MCF 10A (cell line): ENCODE measurements at places on chromosomes 2 and 18.

DNA sequence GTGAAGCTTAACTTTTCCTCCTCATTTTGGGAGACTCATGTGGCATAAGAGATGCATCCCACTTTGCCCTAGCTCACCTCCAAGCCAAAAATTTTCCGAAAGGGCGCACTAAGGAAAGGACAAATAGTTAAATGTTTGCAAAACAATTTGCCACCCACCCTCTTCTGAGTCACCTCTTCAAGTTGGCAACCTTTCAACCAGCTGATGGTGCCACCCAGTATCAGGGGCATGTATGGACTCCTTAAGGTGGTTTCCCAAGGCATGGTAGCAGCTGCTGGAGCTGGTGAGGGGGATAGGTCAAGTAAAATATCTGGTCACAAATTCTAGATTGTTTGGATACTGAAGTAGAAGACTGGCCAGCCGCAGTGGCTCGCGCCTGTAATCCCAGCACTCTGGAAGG lies 17.2 kb upstream of the ITGAV start:
- peak; percentile 92 for DNase-seq

- no peak for DNase-seq
Measured at GRCh38 chr18:6022074-6022444, 126.7 kb upstream of the TMEM200C start.

DNA sequence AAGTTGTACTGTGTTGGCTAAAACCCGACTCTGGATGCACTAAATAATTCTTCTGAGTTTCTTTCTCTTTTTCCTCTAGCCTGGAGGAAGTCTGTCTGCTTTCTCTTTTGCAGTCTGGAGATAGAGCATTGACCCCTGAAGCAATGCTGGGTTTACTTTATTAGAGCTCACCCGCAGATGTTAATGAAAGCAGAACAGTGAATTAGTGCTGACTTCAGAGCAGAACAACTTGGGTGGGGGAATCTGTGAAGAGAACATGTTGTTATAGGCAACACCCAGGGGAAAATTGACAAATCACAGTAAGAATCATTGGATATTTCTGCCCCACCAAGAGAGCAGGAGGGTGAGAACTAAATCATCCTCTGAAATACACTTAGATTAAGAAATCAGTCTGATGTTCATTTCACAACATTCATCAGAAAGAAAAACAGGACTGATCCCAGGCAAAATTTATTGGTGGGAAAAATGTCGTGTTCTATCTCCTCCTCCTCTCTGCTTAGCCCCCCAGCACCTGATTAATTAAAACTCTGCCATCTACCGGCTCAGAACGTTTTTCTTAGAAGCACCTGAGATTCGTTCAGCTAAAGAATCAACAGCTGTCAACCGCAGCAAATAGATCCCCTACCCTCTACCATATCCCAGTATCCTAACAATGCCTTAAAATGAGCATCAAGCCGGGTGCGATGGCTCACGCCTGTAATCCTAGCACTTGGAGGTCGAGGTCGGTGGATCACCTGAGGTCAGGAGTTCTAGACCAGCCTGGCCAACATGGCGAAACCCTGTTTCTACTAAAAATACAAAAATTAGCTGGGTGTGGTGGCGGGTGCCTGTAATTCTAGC lies 165.1 kb downstream of the FMNL2 start:
- peak; percentile 69 for DNase-seq

DNA sequence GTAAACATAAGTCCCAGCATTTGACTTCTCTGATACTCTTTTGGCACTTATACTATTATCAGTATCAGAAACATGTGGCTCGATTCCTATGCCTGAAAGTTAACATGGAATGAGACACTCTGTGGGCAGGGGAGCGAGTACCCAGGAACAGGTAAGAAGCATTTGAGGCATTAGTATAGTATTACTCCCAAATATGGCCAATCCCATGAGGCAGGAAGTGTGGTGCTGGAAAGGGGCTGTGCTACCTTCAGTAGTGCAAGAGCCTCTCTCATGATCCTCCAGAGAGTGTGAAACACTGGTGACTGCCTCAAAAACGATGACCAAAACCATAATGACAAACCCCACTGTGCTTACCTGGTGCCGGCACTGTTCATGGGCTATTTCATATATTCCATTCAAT lies 415.1 kb downstream of the SOX11 start:
- DNase-seq = no peak

DNA sequence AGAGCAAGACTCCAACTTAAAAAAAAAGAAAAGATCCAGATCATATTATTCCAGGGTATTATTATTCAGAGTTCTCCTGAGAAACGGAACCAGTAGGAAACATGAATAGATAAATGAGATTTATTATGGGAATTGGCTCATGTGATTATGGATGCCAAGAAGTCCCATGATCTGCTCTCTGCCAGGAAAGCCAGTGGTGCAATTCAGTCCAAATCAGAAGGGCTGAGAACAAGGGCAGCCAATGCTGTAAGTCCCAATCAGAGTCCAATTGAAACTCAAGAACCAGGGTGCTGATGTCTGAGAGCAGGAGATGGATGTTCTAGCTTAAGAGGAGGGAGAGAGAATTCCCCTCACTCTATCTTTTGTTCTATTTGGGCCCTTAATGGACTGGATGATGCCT lies 7.8 kb downstream of the SCYGR2 start:
- no peak for DNase-seq

- no peak for DNase-seq
Measured at GRCh38 chr18:11042247-11042646, 107.1 kb downstream of the PIEZO2 start.

DNA sequence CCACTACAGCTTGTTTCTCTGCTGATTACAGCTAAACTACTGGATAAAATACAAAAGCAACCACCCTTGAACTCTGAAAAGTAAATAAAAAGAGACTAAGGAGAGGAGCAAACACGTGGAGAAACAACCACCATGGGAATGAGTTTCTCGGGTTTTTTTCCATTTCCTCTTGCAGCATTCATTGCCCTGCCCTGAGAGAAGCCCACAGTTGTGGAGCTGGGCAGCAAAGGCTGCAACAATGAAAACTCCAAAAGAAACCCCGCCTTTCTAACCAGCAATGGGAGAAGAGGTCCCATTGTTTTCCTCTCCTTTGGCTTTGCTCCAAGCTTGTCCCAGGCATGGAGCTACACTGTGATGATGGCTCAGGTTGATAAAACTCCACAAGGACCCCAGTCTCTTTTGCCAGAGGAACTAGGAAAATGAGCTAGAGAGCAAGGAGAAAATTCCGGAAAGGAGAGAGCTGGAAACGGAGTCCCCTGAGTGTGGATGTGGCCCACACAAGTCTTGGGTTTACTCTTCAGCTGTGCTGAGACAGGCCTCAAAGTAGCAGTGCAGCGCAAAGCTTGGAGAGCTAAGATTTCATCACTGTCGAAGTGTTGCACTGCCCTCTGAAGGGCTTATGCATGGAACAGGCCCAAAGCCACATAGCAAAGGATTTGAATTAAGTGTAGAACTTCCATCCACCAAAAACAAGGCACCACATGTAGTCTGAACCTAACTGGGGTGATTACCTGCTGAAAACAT lies 20.9 kb downstream of the NAPG start:
- DNase-seq = no peak

GRCh38 chr2:101111917-101112771 lies 39.0 kb downstream of the TBC1D8 start:
- peak; percentile 56 for DNase-seq

GRCh38 chr2:8409461-8410260 lies 272.2 kb upstream of the ID2 start:
- DNase-seq = no peak

- DNase-seq = peak; percentile 45
Measured at GRCh38 chr2:72999729-73000725, 71.5 kb downstream of the SFXN5 start.

DNA sequence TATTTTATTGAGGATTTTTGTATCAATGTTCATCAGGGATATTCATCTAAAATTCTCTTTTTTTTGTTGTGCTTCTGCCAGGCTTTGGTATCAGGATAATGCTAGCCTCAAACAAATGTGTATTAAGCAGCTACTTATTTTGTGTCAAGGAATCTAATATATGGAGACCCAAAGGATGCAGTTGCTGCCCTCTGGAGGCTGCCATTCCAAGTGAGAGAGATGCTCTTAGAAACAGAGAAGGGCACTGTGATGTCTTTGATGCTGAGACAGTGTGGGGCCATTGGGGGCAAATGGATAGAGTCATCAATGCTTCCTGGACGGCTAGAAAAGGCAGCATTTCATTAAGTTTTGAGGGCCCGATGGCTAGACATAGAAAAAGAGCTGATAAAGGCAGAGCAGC lies 292.6 kb downstream of the SETBP1 start:
- peak; percentile 22 for DNase-seq

GRCh38 chr2:65638443-65638842 lies 206.0 kb upstream of the SPRED2 start:
- DNase-seq = no peak

DNA sequence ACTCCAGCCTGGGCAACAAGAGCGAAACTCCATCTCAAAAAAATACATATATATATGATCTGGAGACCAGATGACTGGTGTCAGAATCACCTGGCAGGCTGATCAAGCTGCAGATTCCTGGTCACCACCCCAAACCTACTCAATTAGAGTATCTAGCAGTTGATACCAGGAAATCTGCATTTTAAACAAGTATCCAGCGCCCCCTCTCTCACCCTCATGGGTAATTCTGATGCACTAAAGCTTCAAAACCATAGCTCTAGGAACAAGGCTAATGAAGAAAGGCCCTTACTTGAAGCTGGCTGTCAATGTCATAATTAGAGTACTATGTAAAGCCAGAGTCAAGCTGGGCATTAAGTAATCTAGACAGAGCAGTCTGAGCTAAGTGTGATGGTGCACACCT lies 25.0 kb upstream of the PCBP1 start:
- peak; percentile 16 for DNase-seq

DNA sequence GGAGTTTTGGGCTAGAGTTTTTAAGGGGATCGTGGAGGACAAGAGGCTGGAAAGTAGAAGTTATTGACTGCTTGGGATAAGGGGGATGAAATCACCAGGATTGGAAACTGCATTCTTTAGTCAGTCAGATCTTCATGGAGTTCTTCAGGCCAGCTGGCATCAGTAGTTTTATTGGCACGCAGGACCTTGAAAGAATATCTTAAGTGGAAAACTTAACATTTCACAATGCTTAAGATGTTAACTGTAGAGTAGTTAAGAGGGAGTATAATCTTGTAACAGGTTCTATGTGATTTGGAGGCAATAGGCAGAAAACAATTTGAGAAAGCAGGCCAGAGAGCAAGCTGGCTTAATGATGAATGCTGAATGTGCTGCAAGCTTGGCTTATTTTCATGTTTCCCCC lies 300.4 kb upstream of the KCNH7 start:
- no peak for DNase-seq

- peak; percentile 56 for DNase-seq
Measured at GRCh38 chr18:8771930-8772329, 66.6 kb downstream of the MTCL1 start.

- DNase-seq = peak; percentile 79
Measured at GRCh38 chr2:37982147-37982582, 57.1 kb downstream of the RMDN2 start.

GRCh38 chr2:27178469-27178868 lies 29.7 kb downstream of the TCF23 start:
- no peak for DNase-seq

- DNase-seq = no peak
Measured at GRCh38 chr2:157443795-157444640, at the start of gene CYTIP. CYTIP (minus strand) TSS chr2:157444089; CDS start chr2:157444020, 69 bp downstream.

DNA sequence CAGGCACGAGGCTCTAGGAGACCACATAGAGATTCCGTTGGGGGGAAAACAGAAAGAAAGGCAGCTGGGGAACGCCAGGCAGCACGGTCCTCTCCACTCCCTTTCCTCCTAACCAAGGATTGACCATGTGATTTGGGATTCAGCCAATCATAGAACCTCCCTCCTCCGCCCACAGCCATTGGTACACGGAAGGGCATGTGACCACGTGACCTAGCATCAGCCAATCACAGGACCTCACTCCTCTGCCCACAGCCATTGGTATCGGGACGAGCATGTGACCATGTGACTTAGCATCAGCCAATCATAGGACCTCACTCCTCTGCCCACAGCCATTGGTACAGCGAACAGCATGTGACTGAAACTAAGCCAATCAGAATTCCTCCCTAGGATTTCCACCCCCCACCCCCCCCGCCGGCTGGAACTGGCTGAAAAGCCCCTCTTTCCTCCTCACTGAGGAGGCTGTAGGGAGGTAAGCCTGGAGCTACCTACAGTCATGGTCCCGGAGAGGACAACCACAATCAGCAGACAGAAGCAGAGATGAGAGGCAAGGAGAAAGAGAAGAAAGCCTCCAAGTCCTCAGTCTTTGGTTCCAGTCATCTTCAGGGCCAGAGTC lies 7.6 kb downstream of the SERPINE2 start:
- no peak for DNase-seq

DNA sequence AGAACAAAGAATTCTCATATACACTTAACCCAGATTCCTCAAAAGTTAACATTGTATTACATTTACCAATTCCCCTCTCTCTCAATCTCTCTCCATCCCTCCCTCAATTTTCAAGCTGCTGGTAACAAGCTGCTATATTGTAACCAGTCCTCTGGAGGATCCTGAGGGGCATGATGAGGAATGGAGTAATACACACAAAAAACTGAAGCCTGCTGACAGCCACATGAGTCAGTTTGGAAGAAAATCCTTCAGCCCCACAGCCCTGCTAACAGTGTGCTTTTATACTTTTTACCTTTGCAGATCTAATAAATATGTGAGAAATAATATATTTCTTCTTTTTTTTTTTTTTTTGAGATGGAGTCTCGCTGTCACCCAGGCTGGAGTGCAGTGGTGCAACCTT lies 165.7 kb upstream of the RAB12 start:
- no peak for DNase-seq

DNA sequence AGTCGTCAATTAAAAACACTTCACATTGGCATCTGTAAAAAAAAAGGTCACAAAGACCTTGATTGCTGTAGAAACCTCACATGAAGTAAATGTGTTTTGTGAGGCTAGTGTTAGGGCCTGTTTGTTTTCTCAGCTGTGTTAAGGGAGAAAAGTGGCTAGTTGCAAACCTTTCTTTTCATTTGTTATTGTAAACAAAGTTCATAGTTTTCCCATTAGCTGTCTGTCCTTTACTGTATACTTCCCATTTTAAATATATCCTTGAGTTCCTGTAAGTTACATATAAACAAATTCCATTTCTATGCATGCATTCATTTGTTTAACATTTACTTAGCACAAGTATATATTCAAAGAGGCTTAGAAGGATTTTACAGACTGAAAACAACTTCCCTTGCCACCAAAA lies 1250.2 kb downstream of the LRP1B start:
- DNase-seq = no peak

- no peak for DNase-seq
Measured at GRCh38 chr18:36685580-36685979, 143.2 kb downstream of the TPGS2 start.

GRCh38 chr2:233020454-233020853 lies 7.4 kb upstream of the NGEF start:
- DNase-seq = no peak

GRCh38 chr18:47175283-47175897 lies 774 bp downstream of the IER3IP1 start:
- peak; percentile 13 for DNase-seq

GRCh38 chr2:196652869-196653268 lies 13.4 kb downstream of the CCDC150 start:
- no peak for DNase-seq
